ENCODE measurements at places on chromosomes 2 and 18. TPM values are rescaled to one million over a fixed set of nuclear protein-coding genes. Genes with fewer than 3 reads are reported as not detected.

- H3K27me3 ChIP-seq = no peaks in the 10 kb centered on the region
- DNase-seq = no peak
- H3K36me3 ChIP-seq = no peaks in the 10 kb centered on the region
- H3K27ac ChIP-seq = no peak overlapping the region
These were observed 23.7 kb downstream of the TTLL4 start for GRCh38 chr2:218734190-218734975.

The ANKRD30BL gene
- total RNA-seq = 1.3 TPM

The HMSD gene
- total RNA-seq = 2.0 TPM

DNA sequence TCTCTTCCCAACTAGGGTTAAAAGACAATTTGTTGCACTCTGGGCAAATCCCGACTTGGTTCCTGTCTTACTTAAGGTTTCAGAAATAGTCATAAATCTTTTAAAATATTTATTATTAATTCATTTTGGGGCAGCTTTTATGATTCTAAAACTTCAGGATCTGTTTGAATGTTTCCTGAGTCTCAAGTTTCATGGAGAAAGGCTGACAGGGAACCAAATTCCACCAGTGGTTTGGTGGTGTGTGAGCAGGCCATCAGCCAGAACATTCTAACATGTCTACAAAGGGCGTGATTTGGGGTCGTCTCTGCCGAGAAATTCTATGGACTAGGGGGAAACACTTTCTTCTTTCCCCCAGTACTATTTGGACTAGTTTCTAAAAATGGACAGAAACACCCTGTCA lies 366.4 kb downstream of the ZNF521 start:
- H3K4me1 ChIP-seq = no peaks in the 10 kb centered on the region
- DNase-seq = no peak
- H3K27ac ChIP-seq = no peak overlapping the region
- no peaks in the 10 kb centered on the region for H3K36me3 ChIP-seq
- H3K4me3 ChIP-seq = no peak overlapping the region
- no peaks in the 10 kb centered on the region for H3K27me3 ChIP-seq

GRCh38 chr2:75551434-75551833 lies 9.3 kb downstream of the EVA1A start:
- H3K36me3 ChIP-seq = no peaks in the 10 kb centered on the region
- DNase-seq = no peak
- no peak overlapping the region for H3K4me3 ChIP-seq
- no peaks in the 10 kb centered on the region for H3K4me1 ChIP-seq

DNA sequence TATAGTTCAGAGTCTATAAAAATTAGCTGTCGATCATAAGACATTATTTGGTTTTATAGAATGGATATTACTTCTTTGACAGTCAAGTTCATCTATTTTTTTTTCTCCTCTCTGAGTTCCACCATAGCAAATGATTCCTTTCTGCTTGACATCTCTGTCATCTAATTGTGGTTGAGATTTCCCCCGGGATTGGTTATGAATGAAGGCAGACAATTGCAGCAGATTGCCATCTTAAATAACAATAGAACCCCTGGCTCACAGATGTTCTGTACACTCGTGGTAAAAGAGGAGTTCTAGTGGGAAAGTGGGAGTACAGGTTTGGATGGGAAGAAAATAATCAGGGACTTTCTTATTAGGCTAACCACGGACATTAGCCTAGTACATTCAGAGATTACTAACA lies 292.1 kb upstream of the NRXN1 start:
- no peak for DNase-seq
- H3K36me3 ChIP-seq = no peaks in the 10 kb centered on the region
- H3K27me3 ChIP-seq = no peaks in the 10 kb centered on the region
- H3K4me3 ChIP-seq = no peak overlapping the region

- no peaks in the 10 kb centered on the region for H3K36me3 ChIP-seq
- no peak for DNase-seq
- H3K27me3 ChIP-seq = no peaks in the 10 kb centered on the region
- H3K4me3 ChIP-seq = no peak overlapping the region
- H3K27ac ChIP-seq = no peak overlapping the region
- H3K4me1 ChIP-seq = peaks cover 8% of the 10 kb centered on the region
These were observed 4.1 kb downstream of the ATG9A start for GRCh38 chr2:219225350-219225749.

The DOK6 gene
- 1.6 TPM for total RNA-seq

The DPP4 gene
- 2.0 TPM for total RNA-seq

GRCh38 chr2:88517759-88518201 lies 65.3 kb upstream of the FOXI3 start:
- no peak for DNase-seq
- no peak overlapping the region for H3K27ac ChIP-seq
- H3K4me1 ChIP-seq = no peaks in the 10 kb centered on the region
- no peaks in the 10 kb centered on the region for H3K36me3 ChIP-seq
- H3K27me3 ChIP-seq = no peaks in the 10 kb centered on the region

Data from ovary (tissue), 10 donors.